Stimulated activated CD8-positive, alpha-beta memory T cell treated with anti-CD3 and anti-CD28 coated beads, Interleukin-12 subunit alpha, Interleukin-12 subunit beta, amount 100 ng/mL, for 4 hours (primary cell): ENCODE measurements at places on chromosomes 5 and 9.

DNA sequence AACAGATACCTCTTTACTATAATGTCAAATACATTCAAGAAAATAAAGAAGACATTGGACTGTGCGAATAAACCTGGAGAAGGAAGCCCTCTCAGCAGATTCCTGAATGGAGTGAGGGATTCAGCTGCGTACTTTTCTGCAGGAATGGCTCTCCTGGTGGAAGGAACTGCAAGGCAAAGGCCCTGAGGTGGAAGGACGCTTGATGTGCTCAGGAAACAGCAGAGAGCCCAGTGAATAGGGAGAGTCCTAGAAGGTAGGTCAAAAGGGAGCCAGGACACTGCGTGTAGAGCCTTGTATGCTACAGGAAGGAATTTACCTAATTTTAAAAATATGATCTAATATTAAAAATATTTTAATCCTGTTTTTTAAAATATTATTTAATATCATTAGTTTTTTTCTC is 68.5 kb upstream of the TTC23L start:
- no peak for DNase-seq

DNA sequence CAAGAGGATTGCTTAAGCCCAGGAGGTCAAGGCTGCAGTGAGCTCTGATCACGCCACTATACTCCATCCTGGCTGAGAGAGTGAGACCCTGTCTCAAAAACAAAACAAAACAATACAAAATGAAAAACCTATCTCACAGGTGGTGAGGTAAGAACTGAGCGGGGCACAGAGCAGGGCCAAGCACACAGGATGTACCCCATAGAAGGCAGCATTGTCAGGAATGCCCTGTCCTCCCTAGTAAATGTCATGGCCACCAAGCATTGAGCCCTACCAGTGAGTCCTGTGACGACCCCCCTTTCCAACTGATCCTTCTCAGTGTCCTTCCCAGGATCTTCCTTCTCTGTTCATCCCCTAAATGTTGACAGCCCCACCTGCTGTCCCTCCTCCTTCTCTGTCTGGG is 44.6 kb upstream of the ALDH1B1 start:
- DNase-seq: no peak

DNA sequence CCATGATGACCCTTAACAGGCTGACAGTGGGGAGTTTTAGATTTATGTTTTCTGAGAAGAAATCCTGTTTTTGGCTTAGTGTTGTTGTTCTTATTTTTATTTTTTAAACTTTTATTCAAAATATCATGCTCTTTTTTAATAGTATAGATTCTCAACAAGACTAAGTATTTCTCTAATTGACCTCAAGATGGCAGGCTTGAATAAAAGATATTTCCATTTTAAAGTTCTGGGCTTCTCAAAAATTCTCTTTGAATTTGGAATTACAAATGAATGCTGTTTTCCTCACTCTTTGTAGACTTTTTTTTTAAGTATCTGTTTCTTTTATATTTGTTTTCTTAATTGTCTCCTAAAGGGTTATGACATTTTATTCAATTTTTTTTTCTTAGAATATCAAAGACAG is 50.0 kb upstream of the SH3GL2 start:
- no peak for DNase-seq

- no peak for DNase-seq
Observed at GRCh38 chr5:32230356-32231099, 56.4 kb upstream of the GOLPH3 start.

- DNase-seq: no peak
Observed at GRCh38 chr5:45037927-45038326, 229.2 kb downstream of the MRPS30 start.

DNA sequence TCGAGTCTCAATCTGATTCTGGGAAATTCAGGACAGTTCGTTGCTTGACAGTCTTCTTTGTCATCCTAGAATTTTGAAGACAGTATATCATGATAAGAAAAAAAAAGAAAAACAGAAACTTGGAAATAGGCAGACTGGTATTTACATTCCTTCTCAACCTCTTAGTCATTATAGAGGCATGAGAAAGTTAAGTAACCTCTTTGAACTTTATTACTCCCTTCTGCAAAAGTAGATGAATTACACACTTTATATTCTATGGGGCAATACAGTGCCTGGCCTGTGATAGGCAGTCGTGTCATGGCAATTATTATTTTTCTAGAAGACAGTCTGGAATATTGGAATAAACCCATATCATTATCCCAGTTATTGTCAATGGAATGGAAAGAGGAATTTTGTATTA is 828.9 kb downstream of the TLR4 start:
- no peak for DNase-seq

DNA sequence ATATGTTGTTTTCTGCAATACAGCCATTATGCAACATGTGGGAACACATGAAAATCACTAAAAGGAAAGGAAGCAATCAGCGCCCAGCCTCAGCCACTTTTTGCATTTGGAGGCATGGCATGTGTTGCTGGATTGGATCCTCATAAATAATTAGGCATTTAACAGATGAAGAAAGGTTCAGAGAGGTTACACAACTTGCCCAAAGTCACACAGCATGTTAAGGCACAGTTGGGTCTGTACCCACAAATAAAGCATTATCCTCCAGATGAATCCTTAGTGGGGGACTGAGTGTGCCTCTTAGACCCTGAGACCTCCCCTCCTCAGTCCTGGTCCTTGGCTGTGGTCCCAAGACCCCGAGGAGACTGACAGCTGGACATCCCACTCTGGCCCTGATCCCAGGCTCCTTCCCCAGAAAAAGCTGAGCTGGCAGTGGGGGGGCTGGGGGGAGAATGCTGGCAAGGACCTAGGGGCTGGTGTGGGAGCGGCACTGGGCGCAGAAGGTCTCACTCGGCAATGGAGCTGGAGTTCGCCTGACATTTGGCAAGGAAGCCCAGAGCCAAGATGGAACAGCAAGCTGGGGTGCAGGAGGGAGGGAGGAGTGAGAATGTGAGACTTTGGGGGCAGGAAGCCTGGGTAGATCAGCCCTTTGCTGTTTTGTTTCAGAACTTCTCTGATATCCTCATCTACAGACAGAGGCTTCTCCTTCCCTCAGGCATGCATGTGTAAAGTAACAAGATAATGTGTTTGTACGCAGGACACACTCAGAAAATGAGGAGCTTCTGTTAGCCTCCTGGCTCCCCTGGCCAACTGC is 6.9 kb upstream of the AKNA start:
- no peak for DNase-seq

GRCh38 chr9:133181561-133181960 is 17.8 kb upstream of the GBGT1 start:
- DNase-seq: no peak

DNA sequence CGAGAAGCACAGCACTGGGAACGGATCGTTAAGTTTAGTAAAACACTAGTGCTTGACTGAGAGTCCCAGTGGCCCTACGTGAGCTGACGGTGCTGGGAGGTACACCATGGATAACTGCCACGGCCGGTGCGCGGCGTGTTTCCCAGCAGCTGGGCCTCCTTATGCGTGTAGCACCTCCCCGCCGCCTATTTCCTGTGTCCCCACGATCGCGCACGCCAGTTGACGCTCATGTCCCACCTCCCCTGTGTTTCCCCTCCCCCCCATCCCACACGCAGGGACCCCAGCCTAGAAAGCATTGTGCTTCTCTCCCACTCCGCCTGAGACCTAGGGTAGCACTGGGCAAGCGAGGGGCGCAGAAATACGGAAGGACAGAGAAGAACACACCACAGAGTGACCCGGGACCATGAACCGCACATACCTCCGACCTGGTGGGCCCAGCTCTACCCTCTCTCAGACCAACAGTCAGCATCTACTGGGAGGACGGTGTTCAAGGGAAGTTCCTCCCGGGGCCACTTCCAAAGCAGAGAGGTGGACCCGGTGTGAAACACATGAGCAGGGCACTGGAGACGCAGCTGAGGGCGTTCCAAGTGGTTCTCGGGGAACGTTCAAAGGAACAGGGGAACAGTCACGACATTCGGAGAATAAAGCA is 45.6 kb downstream of the DBH start:
- no peak for DNase-seq

DNA sequence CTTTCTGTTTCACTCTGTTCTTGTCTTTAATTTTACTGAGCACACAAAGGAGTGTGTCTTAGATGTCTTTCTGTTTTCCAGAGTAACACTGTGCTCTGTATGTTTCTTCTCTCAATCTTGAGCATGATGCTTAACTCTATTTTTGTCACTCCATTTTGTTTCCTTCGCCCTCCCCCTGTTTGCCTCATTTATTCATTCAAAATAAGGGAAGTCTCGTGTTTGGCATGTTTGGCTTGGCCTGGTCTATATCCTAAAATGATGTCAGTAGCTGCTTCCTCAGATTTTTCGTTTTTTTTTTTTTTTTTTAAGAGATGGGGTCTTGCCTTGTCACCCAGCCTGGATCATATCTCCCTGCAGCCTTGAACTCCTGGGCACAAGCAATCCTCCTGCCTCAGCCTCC is 22.0 kb downstream of the ZNF618 start:
- DNase-seq: no peak

DNA sequence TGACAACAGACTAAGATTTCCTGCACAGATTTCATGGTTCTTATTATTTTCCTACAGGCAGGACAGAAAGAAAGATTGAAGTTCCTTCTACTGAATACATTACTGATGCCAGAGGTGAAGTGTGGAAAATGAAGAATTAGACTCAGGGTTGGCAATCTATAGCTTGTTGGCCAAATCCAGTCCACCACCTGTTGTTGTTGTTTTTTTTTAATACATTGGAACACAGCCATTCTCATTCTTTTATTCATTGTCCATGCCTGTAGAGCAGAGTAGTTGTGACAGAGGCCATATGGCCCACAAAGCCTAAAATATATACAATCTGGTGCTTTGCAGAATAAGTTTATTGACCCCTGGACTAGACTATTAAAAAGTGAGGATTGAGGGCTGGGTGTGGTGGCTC is 5.8 kb upstream of the PLPPR1 start:
- DNase-seq: no peak

- no peak for DNase-seq
Observed at GRCh38 chr9:128625391-128626146, 31.1 kb downstream of the DYNC2I2 start.

DNA sequence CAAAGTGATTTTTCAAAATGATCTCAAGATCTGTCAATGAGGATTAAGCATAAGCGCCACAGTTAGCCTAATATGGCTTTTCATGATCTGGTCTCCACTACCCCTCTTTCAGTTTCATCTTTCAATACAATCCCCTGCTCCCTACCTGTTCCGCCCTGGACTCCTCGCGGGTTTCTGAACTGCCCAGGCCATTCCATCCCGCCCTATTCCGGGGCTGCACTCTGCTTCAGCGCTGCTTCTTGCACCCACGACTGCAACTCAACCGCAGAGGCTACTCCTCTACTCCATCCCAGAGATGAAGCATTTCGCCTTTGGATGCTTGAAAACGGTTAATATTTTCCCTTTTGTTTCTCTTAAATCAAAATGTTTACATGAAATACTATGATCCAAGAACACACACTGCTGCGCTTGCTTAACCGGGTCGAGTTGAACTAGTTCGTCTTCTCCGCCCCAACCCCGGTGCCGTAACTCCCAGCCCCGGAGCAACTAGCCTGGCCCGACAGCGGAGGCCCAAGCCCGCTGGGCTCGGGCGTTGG is 716 bp upstream of the OTULIN start:
- DNase-seq: no peak

DNA sequence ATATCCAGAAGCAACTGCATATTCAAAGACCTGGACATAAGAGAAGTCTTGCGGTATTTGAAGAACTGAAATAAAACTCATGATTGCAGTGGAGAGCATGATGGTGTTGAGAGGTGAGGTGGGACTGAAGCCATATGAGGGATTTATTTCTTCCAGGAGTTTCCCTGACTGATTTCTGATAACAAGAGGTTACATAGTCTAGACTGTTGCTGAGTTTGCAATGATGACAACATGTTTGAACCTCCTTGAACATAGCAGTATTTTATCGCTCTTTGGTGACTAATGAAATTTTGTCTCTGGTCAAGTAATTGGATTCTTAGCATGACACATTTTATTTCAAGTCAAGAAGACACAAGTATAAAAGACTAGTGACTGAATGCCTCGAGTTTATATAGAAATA is 61.8 kb downstream of the ACTBL2 start:
- no peak for DNase-seq

DNA sequence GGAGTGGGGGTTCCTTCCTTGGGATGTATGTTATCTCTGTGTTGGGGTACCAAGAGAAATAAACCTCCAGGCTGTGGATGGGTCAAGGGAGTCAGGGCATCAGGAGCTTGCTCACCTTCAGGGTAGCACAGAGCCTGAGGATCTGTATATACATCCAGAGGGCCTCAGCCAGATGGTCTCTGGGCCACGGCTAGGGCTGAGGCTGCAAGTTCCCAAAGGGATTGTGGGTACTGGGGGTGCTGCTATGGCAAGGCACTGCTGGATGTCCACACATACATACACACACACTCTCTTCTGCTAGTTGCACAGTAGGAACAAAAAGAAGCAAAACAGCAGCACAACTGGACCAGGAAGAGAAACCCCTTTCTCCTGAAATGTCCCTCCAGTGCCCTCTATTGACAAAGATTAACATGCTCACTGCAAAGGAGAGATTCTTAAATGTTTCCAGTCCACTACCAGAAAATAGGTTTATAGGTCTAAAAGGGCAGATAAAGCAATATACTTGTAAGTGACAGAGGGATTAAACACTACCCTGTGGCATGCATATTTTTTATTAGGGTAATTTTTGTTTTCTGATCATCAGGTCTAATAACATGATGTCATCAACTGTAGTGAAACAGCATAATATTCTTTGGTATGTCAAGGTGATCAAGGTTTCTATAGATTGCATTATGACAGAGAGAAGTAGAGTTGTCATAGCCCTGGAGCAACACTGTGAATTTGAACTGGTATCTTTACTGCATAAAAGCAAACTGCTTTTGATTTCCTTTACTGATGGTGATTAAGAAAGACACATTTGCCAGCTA is 56.3 kb upstream of the KCNN2 start:
- no peak for DNase-seq

DNA sequence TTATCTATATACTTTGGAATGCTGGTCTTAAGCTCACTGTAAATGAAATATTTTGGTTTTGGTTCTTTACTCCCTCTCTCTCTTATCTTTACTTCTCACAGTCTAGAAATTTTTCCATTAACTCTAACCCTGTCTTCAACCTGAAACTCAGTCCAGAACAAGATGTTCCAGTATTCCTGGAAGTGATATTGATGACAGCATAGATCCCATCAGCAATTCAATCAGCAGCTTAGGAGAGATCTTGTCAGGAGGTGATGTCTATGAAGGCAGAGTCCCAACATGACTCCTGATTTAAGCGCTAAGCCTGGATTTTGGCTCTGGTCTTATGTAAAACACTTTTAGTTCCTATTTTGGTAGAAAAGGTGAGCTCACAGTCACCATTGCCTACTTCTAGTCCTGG is 52.6 kb downstream of the RFK start:
- no peak for DNase-seq
